ENCODE measurements at places on chromosomes 16 and 17.

DNA sequence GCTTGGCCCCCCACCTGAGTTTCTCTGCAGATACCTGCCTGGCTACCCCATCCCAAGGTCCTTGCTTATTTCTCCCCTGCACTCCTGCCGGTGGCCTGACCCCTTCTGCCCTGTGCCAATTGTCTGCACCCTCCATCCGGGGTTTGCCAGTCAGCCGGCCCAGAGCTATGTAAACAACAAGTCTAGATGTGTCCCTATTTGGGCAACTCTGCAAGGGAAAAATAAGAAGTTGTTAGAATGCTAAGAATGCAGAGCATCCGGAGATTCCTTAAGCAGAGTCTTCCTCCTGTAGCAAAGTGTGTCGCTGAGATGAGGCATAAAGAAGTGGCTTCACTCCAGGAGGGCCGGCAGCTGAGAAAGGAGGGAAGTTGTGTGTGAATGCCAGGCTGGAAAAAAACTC lies 46.6 kb downstream of the RGS9 start:
- DNase-seq, result no peak

- DNase-seq, result no peak
Measured at GRCh38 chr16:30771726-30772125, 9.6 kb downstream of the RNF40 start.

- DNase-seq, result no peak
Measured at GRCh38 chr16:23535901-23536300, 21.2 kb downstream of the EARS2 start.

DNA sequence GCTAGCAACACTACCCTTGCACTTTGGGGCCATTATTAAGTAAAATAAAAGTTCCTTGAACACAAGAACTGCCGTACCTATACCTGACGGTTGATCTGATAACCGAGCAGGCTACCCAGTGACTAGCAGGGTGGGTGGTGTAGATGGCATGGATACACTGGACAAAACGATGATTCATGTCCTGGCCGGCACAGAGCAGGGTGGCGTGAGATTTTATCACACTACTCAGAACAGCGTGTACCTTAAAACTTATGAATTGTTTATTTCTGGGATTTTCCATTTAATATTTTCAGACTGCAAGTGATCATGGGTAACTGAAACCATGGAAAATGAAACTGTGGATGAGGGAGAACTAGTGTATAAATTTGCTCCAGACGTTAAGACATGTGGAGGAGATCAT lies 41.0 kb upstream of the MSI2 start:
- DNase-seq, result no peak

- no peak for DNase-seq
Measured at GRCh38 chr16:6531067-6531466, 801.6 kb upstream of the RBFOX1 start.

DNA sequence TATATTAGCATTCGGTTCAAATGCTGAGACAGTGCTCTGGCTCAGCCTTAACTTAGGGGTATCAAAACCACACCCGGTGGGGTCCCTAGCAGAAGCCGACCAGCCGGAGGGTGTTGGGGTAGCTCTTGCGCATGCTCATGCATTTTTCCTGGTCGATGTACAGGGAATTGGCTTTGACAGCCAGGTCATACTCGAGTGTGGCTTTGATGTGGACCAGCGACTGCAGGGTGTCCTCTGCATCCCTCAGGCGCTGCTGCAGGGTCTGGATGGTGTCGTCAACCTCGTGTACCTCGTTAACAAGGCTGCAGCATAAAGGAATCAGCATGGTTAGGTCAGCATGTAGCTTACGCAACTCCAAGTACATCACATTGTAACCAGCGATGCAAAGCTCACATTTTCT lies 37.5 kb downstream of the TEKT3 start:
- DNase-seq, result no peak

DNA sequence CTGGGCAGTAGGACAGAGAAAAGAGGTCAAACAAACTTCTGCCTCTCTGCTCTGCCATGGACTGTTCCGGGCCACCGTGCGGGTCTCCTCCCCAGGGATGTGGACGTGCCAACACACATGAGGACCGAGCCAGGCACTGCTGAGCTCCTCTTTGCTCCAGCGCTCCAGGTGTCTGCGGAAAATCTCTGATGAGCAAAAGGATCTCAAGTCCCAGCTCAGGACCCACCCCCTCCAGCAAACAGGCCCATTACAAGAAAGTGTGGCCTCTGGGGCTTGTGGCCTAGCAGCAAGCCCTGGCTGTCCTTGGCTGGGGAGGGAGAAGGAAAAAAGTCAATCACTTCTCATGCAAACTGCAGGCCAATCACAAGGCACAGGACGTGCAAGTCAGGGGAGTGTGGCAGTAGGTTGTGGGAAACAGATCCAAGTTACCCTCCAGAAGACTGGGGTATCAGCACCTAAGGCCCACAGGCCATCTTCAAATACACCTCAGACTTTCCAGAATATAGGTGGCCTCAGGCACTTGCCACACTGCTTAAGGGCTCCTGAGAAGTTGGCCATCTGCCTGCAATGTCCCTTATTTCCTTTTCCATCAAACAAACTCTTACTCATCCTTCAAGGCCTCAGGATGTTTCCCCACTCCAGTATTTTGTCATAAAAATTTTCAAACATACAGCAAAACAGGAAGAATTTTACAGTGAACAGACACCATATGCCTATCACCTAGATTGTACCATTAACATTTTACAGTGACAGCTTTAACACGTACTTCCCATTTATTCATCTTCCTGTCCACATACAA lies 36.0 kb upstream of the SREBF1 start:
- DNase-seq, result no peak

- DNase-seq, result no peak
Measured at GRCh38 chr17:17774009-17774881, 62.5 kb downstream of the SREBF1 start.

DNA sequence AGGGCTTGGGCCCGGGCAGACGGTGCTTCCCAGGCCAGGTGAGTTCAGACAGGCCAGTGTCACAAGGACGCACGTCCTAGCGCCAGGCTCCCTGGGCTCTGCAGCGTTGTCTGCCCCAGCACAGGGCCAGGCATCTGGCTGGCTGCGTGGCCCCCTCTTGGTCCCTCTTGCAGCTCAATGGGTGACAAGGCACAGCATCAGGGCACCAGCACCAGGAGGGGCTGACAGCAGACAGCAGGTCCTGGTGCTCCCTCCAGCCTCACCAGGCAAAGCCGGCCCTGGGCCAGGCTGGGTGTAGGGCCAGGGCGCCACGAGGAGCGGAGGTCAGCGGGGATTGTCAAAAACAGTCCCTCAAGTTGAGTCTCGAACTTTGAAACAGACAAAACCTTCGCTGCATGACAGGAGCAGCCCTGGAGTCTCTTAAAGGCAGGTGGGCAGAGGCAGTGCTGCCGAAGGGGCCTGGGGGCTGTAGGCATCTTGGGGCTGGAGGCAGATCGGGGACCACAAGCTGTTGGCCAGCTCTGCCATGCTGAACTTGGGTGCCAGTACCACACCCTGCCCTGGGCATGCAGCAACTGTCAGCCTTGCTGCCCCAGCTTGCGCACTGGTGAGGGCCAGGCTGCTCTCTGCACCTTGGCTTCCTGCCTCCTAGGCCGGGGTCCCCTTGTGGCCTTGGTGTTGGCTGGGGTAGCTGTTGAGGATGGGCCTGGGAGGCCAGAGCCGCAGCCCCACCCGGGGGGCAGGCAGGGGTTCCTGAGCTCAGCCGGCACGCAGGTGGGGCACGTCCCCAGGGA lies 48.8 kb downstream of the PRMT7 start:
- no peak for DNase-seq

GRCh38 chr17:27817731-27818130 lies 17.4 kb upstream of the NOS2 start:
- no peak for DNase-seq

Data from left kidney (tissue), 8 donors.